Hepatocyte (in vitro differentiated cells): ENCODE measurements at places on chromosomes 6 and 20. TPM values are rescaled to one million over a fixed set of nuclear protein-coding genes. Genes with fewer than 3 reads are reported as not detected.
A peak's percentile ranks its signal among the peaks of the same experiment; 100 is the strongest.

SEMG1 gene
- polyA plus RNA-seq: not detected in 2 replicates

NRM gene
- 17.2 and 21.0 TPM in 2 replicates for polyA plus RNA-seq

NKX2-4 gene
- polyA plus RNA-seq: not detected in 2 replicates

EYA4 gene
- polyA plus RNA-seq: 0.33 TPM in 1 of 2 replicates, not detected in the other

LY6G6F gene
- polyA plus RNA-seq: not detected in 2 replicates

- DNase-seq: no peak
Observed at GRCh38 chr6:91976797-91977196, 1389.9 kb upstream of the MAP3K7 start.

DNA sequence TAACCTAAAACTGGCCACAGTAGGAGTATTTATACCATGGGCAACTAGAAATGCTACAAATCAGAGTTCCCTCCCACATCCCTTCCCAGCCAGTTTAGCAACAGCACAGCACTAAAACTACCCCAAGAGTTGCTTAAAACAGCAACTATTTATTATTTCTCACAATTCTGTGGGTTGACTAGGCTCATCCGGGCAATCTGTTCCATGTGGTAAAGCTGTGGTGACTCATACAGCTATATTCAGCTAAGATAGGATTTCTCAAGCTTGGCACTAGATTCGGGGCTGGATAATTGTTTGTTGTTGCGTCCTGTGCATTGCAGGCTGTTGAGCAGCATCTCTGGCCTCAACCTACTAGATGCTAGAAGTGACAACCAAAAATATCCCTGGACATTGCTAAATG is 8.6 kb upstream of the HECA start:
- DNase-seq: no peak

- no peak for DNase-seq
Observed at GRCh38 chr6:32424589-32425300, 14.9 kb upstream of the HLA-DRA start.

DNA sequence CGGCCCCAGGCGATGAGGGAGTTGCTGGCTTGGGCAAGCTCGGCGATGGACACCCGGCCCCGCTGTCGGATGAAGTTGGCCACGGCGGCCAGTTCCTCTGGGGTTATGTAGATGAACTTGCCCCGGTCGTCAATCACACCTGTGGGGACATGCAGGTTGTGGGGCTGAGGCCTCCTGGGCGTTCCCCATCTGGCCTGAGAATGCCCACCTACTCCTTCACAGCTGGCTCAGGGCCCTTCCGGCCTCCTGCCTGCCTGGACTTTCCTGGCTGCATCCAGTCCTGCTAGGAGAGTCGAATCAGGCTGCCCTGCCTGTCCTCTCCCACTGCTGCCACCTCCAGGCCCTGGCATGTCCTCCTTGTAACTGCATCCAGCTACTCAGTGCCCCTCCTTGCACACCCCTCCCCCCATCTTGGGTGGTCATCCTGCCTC is 13.8 kb downstream of the DDRGK1 start:
- no peak for DNase-seq

- DNase-seq: peak; percentile 71
Observed at GRCh38 chr6:63352544-63353285, 32.9 kb upstream of the LGSN start.

DNA sequence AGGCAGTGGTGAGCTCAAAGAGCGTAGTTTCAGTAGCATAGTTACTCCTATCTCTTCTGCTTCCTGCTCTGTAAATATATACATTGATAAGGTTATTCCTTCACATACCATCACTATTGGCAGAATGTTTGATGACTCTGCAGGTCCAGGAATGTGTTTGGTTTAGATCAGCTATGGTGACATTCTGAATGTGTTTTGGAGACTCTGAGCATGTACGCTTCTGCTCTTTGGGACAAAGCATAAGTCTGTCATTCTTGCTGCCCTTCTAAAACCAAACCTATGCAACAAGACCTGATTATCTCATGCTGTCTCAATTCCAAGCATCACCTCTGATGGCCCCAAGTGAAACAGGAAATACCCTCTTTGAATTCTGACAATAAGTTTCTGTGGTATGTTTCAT is 1074.3 kb downstream of the KIF16B start:
- no peak for DNase-seq

GRCh38 chr6:9224539-9224938 is 789.2 kb upstream of the SLC35B3 start:
- no peak for DNase-seq

- DNase-seq: no peak
Observed at GRCh38 chr6:29142309-29142708, 28.4 kb upstream of the OR2J2 start.

- DNase-seq: no peak
Observed at GRCh38 chr20:50370036-50370566, 140.1 kb upstream of the PTPN1 start.

GRCh38 chr6:28442586-28442985 is 705 bp downstream of the ZSCAN23 start:
- no peak for DNase-seq

GRCh38 chr6:89862698-89863097 is 31.6 kb upstream of the GJA10 start:
- no peak for DNase-seq

GRCh38 chr6:40611912-40612311 is 24.7 kb upstream of the LRFN2 start:
- DNase-seq: no peak

GRCh38 chr20:37420610-37421009 is 74.7 kb downstream of the SRC start:
- DNase-seq: no peak

DNA sequence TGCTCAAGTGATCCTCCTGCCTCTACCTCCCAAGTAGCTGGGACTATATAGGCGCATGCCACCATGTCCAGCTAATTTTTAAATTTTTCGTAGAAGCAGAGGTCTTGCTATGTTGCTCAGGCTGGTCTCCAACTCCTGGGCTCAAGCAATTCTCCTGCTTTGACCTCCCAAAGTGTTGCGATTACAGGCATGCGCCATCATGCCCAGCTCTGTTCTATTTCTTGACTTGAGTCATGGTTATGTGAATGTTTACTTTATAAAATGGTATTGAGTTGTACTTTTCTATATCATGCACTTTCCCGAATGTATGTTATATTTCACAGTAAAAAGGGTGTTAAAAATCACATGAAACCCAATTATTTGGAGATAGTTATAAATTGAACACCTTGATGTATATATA is 17.3 kb upstream of the ATXN1 start:
- no peak for DNase-seq

DNA sequence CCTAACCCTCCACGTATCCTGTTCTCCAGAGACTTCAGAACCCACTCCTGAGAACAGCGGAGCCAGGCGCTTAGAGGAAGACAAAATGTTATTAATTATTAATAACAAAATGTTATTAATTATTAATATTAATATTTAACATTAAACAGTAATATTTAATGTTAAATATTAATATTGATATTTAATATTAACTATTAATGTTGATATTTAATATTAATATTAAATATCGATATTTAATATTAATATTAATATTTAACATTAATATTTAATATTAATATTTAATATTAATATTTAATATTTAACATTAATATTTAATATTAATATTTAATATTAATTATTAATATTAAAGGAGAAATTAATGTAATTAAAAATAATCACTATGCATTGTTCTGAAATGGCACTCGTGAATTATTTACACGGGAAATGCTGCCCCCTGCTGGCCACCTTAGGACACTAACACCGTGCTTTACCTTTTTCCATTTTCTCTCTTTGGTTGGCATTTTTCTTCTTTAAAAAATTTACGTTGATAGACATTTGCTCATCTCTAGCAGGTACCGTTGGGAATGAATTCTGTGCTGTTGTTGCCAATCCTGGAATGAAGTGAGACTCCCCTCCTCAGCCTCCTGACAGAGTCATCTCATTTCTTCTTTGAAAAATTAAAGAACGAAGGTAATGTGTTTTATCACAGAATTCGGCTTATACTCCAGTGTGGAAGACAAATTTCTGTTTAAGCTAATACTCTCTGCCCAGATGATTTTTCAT is 7.5 kb upstream of the GGTLC1 start:
- DNase-seq: peak; percentile 79
